Activated CD4-positive, alpha-beta T cell treated with anti-CD3 and anti-CD28 coated beads, Interleukin-2, Interleukin-6, amounts not matched to agents 100 ng/mL and 50 ng/mL, durations not matched to agents 16 hours and 8 hours (primary cell): ENCODE measurements at places on chromosomes 2 and 18.

- no peak for DNase-seq
Measured at GRCh38 chr2:168056242-168056787, 191.1 kb downstream of the STK39 start.

DNA sequence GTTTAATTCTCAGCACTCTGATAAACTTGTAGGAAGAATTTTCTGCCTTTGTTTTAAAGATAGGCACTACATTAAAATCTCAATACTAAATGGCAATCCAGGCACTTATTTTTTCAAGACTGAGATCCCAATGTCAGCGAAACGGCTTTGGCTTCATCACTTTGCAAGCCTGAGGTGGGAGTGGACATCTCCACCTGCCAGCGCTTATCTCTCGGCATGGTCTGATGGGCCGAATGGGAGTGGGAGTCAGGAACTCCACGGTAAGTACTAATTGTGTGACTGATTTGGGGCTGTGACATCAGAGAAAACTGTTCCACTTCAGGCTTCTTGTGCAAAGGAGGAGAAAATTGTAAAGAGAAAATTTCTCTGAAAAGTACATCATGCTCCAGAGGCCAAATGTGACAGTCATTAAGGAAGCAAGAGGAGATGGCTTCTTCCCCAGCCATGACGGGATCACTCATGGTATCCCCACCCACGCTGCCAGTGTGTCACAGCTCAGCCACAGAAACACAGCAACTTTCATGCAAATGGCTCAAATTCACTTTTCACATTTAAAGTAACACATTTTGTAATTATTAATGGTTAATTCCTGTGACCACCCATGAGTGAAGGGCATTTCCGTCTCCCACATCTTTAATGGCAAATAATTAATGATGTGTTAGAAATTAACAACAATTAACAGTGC lies 385.5 kb upstream of the HNRNPA3 start:
- no peak for DNase-seq

DNA sequence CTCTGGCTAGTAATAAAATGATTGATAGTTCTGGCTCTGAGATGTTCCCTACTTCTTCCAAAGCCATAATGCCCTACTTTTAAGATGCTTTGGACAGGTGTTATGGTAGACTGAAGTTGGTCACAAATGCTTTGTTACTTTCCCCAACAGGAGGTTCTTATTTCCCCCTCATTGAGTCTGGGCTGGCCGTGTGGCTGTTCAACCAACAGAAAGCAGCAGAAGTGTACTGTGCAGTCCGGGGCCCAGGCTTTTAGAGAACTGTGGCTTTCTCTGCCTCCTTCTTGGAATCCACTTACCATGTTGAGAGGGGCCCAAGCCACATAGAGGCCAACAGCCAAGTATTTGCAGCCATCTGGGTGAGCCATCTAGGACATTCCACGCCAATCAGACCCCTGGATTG lies 94.2 kb downstream of the KCTD1 start:
- DNase-seq, result no peak

- DNase-seq, result peak; percentile 66
Measured at GRCh38 chr2:65430603-65431420, 1.6 kb downstream of the SPRED2 start.

GRCh38 chr2:101341901-101342624 lies 33.6 kb upstream of the RNF149 start:
- peak; percentile 78 for DNase-seq

- no peak for DNase-seq
Measured at GRCh38 chr18:62741584-62741983, 26.2 kb downstream of the PHLPP1 start.
